ENCODE measurements at places on chromosomes 3 and 15.

- DNase-seq = no peak
Observed at GRCh38 chr3:147231111-147231510, 175.2 kb downstream of the ZIC4 start.

DNA sequence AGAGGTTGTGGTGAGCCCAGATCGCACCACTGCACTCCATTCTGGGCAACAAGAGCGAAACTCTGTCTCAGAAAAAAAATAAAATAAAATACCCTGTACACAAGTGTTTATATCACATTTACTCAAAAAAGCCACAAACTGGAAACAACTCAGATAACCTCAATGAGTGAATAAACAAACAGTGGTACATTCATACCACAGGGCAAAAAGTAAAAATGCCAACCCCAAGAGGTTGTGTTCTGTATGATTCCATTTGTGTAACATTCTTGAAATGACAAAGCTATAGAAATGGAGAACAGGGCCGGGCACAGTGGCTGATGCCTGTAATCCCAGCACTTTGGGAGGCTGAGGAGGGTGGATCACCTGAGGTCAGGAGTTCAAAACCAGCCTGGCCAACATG, 12.9 kb downstream of the EDC3 start:
- DNase-seq = no peak

DNA sequence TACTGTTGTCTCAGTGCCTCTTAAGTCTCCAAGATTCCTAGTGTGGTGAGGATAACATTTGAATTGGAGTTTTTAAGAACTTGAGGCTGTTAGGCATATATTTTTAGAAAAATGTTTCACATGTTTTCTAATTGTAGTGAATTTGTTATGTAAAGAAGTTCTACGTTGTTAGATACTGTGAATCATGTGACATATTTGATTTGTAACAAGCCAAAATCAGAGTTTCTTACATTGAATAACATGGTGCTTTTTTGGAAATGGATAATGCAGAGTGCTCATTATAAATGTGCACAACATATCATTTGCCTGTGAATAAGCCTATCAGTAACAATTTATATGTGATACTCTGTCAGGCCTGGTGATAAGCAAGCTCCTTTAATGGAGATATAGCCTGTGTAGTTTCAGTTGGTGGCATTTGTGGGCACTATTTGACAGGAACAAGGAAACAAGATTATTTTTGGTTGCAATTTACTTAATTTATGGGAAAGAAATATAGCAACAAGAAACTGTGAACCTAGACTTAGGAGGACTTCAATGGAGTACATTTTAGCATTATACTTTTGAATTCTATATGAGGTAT, 328.8 kb downstream of the ARPP21 start:
- DNase-seq = no peak

DNA sequence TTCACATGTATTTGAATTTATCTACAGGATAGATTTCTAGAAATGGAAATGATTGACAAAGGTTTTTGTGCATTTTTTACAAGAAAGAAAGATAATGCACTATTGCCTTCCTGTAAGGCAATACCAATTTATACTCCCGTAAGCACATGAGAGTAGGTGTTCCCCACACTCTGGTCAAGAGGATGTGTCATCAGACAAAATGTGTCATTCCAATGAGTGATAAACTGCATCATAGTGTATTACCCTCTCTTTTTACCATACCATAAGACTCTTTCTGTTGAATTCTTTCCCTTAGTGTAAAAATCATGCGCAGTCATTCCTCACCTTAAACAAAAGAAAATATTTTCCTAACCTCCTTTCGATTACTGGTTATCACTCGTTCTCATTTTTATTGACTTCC, 251.0 kb downstream of the ROBO1 start:
- DNase-seq = no peak

DNA sequence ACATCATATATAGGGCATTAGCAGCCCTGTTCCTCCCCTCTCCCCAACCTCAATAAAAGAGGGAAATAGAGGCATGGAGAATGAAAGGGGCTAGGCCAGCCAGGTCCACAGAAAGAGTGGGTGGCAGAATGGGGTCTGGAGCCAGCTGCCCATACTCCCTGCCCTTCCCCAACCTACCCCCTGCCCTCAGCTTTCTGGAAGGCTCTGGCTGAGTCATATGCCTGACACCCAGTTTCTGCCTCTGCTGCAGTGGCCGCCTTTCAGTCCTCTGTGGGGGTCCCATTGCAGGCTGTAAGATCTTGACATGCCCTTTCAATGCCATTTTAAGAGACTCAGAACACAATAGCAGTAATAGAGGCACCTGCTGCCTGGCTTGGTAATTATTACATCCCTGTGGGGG, 95.7 kb downstream of the LINGO1 start:
- no peak for DNase-seq

- peak; percentile 49 for DNase-seq
Observed at GRCh38 chr3:182979674-182980191, 605 bp downstream of the DCUN1D1 start.

DNA sequence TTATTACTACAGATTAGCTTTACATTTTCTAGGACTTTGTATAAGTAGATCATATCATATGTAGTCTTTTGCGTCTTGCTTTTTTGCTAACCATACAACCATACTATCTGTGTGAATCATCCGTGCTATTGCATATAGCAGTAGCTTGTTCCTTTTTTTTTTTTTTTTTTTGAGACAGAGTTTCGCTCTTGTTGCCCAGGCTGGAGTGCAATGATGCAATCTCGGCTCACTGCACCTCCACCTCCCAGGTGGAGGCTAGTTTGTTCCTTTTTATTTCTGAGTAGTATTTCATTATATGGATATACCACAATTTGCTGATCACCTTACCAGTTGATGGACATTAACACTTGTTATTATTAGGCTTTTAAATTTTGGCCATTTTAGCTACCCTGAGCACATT, 54.5 kb upstream of the TBL1XR1 start:
- peak; percentile 10 for DNase-seq

GRCh38 chr3:69872783-69873378, 126.7 kb upstream of the SAMMSON start:
- no peak for DNase-seq

GRCh38 chr15:25805031-25805430, 58.1 kb downstream of the ATP10A start:
- DNase-seq = no peak

DNA sequence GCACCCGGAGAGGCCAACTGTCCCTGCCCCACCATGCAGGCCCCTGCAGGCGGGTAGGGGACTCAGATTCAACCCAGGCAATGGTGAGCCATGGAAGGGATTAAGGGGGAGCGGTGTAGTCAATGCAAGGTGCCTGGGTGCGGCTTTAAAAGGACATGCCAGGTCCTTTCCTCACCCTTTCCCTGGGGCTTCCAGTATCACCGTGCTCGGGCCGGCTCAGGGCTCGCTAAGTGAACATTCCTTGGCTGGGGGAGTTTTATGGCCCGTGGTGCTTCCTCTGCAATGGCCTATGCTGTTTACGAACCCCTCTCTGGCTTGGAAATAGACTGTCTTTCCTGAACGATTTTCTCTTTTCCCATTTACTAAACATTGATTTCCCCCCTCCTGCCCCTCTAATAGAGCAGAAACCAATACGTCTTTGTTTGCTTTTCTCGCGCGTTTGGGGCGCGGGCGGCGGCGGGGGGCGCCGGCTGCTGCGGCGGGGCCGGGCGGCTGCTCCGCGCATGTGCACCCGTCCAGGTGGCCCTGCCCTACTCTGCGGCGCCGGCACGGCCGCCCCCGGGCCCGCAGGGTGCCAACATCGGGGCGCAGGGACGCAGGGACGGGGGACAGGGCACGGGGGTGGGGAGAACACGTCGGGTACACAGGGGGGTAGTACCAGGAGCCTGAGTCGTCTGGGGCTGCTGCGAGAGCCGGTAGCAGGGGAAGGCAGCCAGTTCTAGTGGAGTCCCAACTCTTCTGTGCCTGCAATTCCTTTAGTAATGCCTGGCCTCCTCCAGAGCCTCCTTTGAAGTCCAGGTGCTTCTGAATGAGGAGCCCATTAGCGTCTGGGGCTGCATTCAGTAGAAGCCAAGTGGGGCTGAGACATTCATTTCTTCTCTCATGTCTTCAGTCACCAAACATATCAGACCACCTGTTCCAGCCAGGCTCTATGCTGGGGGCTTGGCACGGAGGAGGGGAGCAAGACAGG, 26.9 kb upstream of the CACNA2D2 start:
- no peak for DNase-seq

GRCh38 chr3:13219077-13219901, 146.1 kb upstream of the IQSEC1 start:
- no peak for DNase-seq

All from activated T-cell treated with anti-CD3 and anti-CD28 coated beads, Interleukin-2, amount 50 U/mL, for 48 hours (primary cell).